ENCODE measurements at places on chromosomes 2 and 18.

GRCh38 chr2:851680-852079 is 99.0 kb upstream of the SNTG2 start:
- DNase-seq = no peak

DNA sequence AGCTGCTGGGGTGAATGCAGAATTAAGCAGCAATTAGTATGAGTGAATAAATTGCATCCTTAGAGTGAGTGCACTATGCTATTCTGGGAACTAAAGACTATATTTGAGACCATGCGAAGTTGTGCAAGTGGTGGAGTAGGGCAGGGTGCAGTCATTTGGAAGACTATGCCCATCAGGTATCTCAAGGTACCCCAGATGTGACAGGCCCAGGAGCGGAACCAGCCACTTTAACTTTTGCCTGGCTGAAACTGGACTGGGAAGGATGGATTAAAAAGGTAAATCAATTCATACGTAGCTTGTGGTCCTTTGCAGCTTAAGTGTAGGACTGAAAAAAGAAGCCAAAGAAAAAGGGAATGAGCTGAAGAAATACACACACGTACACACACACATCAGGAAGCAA is 1.7 kb downstream of the KYNU start:
- no peak for DNase-seq

DNA sequence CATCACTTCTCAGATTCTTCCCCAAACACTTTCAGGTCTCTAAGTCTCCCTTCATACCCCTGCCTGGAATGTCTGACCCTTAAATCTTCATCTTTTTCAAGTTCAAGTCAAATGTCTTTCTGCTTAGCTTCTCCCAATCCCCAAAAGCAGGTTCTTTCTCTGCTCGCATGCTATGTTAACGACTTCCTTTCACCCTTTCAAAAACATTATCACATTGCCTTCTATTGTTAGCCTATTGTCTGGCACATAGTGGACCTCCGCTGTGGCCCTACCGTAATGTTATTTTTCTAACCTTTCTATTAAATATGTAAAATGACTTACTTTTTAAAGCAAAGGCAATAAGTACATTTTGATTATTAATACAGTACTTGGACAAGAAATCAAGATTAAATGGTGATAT is 2.2 kb downstream of the CDKL4 start:
- DNase-seq = no peak

DNA sequence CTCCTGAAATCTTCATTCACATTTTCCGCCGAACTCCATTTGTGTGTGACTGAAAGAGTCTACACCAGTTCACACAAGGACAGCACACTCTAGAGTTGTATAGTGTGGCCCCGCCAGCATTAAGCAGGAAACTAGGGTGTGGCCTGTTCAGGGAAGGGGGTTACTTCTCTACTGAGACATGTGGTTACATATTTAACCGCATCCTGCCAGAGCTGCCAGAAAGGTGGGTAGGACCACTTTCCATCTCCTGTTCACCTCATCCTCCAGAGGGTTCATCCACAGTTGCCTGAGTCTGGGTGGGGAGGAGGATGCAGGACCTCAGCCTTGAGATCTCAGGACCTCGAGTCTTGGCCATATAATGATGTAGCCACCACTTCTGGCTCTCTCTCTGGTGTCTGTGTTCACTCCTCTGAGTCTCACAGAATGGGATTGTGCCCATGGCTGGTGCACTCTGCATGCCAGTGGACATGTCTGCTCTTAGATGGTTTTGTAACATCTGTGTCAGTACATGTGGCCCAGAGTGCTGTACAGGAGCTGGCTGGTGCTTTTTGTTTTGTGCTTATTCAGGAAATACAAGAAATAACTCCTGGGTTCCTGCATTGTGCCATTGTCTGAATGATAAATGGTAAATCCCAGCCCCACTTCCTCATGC is 7.7 kb upstream of the SP140L start:
- DNase-seq = peak; percentile 47

Measured in effector CD4-positive, alpha-beta T cell (primary cell).